Stimulated activated CD4-positive, alpha-beta T cell treated with anti-CD3 and anti-CD28 coated beads, Interleukin-1b, Interleukin-23, amount 100 ng/mL, for 4 hours (primary cell): ENCODE measurements at places on chromosomes 5 and 9.

DNA sequence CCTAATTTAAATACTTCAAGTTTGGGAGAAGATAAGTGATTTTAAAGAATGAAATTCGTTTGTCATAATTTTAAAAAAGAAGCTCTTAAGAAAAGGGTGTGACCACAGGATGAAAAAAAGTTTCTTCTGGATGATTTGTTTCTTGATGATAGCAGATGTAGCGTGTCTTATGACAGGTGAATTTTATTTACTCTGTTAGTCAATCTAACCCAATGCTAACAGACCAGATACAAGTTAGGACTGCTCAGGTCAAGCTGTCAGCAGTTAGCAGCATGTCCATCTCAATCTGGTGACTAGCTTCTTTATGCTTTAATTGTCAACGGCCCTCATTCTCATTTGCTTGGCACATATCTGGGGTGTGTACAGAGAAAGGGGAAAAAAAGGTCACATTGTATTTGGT is 456.0 kb downstream of the BNC2 start:
- DNase-seq, result no peak

GRCh38 chr5:159337016-159337955 is 7.0 kb upstream of the IL12B start:
- DNase-seq, result no peak

DNA sequence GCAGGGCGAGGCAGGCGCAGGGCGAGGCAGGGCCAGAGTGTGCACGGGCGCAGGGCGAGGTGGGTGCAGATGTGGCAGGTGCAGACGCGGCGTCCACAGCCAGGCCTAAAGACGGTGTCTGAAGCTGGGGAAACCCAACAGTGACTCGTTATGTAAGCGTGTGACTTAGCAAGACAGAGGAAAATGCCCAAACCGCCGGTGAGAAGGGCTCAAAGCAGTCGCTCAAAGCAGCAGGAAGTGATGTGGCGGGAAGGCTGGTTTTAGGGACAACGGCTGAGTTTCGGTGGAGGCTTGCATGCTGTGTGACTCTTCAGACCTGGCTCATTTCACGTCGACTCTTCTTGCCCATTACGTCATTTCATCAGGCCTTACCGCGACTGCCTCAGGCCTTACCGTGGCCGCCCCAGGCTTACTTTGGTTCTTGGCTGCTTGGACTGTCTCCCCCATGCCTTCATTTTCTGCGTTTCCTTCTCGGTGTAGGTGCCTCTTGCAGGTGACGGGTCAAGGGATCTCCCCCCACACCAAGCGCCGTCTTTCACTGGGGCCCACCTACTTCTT is 50.5 kb upstream of the EXOC3 start:
- DNase-seq, result peak; percentile 57

DNA sequence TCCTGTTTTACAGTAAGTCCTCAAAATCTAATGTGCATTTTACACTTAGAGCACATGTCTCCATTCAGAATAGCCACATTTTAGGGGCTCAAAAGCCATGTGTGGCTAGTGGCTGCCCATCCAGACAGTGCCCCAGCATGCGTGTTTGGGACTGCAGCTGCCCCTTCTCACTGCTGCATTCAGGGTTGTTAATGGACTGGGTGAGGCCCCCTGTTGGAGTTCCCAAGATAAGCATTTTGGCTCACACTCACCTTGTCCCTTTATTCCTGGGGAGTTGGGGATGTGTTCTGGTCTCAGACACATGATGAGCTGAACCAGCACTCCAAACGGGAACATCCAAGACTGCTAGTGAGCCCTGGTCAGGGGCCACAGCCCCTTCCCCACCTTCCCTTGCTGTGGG is 22.2 kb upstream of the ZNF366 start:
- no peak for DNase-seq

DNA sequence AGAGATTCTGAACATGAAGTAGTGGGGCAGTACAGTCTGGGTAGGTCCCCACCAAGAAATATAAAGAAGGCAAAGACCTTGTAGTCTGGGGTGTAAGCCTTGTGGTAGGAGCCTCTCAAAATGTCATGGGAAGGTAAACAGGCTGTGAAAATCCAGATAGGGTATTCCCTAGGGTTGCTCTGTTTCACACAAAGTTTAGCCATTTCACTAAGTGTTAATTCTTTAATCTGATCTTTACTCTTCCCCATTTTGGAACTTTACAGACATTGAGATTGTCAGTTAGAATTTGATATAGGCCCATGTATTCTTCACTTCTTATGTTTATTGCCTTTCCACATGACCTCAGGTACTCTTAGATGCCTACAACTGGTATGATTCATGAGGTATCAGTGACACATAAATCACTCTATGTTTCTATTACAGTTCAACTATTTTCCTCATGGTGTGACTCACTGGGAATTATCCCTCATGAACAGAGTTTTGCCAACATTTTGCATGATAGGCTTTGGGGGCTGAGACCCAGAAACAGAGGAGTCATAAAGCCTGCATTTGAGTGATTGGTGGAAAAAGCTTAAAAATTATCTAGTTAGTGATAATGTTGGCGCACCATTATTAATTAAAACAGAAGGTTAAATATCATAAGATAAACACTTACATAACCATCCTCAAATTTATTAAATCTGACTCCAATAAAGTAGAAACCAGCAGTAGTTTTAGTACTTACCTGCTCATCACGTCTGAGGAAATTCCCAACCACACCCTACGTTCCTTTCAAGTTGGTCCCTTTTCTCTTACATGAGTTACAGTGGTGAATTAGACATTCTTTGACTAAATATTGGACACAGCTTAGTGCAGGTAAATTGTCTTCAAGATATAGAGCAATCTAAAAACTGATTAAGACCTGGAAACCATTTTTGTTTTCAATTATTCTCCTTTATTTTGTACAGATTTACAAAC is 399.8 kb upstream of the MEF2C start:
- no peak for DNase-seq

- DNase-seq, result no peak
Measured at GRCh38 chr5:1883120-1883924, 597 bp upstream of the IRX4 start.

DNA sequence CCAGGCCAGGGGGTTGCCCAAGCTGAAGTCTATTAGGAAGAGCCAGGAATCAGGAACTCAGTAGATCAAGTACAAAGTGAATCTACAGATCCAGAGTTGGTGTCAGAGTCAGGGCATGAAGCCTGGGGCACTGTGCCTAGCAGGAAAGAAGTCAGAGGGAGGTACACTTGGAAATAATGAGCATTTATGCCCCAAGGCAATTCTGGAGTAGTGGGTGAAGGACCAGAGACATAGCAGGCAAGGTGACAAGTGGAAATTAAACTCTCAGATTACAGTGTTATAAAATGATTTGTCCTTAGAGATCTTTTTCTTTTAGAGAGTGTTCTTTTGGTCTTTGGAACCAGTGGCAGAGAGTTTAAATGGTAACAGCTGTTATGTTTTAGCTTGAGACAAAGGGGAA is 138.0 kb downstream of the ADAMTSL1 start:
- no peak for DNase-seq

- DNase-seq, result no peak
Measured at GRCh38 chr9:85202596-85202995, 533.1 kb downstream of the NTRK2 start.

- no peak for DNase-seq
Measured at GRCh38 chr5:15610216-15610615, 110.2 kb downstream of the FBXL7 start.

DNA sequence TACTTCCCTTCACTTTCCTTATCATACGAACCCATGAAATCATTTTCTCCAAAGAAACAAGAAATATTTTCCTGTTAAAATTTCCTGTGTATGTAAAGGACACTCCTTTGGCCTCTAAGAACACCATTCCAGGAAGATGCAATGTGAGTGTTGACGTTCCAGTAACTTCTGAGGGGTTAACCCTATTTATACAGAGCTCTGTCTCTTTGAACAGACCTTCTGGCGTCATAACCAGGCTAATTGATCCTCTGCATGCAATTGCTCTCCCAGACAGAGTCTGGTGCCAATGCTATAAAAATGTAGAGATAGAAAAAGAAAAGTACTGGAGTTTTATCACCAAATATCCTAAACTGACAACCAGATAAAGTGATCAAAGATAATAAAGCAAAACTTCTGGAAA is 218.5 kb downstream of the TLE1 start:
- no peak for DNase-seq

DNA sequence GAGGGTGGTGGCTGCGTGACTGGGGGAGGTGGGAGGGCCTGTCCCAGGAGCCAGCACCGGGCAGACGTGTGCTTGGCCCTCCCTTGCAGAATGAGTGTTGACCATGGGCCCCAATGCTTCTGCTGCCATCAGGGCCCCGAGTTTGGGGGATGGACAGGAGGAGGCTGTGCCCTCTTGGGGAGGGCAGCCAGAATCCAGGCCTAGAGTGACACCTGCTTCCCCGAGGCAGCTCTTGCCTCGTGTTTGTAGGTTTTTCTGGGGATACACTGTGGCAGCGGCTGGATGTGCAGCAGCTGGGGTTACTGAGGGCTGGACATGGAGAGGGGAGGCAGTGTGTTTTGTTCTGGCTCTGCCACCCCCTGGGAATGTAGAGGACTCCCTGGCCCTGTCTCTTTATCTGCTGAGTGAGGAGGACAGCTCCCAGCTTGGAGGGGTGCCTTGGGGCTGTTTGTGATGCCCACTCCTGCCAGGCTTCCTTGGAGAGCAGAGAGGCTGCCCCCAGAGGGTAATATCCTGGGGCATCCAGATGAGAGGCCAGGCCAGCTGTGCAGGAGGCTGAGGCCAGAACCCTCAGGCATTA is 22.7 kb downstream of the WNK2 start:
- no peak for DNase-seq

DNA sequence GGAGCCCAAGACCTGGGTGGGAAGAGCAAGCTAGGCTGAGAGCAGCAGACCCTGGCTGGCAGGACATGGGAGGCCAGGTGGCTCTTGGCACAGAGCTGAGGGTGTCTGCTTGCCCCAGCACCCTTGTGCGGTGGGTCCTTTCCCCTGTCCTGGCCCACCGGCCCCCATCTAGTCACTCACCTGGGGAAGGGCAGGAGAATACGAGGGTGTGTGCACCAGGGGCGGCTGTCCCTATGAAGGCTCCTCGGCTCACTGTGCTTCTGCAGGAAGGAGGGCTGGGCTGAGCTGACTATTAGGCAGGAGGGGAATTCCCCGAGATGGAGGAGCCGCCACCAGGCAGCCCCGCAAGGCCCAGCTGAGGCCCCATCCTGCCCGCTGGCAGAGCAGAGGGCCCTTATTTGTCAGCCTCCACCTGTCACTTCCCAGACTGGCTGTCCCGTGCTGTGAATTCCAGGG is 6.1 kb upstream of the TNIP1 start:
- DNase-seq, result peak; percentile 51
